ENCODE measurements at places on chromosomes 7 and 10.
A peak's percentile ranks its signal among the peaks of the same experiment; 100 is the strongest.

DNA sequence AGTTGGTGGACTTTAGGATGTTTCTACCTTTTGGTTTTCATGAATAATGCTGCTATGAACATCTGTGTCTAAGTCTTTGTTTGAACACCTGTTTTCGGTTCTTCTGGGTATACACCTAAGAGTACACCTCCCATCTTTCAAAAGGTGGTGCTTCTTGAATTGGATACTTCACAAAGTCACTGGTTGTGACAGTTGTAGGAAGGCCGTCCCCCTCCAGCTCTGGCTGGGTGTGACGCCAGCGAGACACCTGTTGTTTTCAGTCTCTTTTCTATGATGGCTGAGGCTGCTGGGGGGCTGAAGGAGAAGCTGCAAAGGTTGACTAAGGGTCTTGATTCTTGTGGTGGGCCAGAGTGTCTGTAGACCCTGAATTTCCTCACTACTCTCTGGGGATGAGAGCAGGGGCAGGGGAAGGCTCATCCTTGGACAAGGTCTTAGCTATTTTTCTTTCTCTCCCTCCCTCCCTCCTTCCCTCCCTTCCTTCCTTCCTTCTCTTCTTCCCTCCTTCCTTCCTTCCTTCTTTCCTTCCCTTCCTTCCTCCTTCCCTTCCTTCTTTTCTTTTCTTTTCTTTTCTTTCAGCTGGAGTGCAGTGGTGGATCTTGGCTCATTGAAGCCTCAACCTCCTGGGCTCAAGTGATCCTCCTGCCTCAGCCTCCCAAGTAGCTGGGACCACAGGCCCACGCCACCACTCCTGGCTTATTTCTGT lies 5.6 kb downstream of the NEURL1 start:
- no peak for DNase-seq

- DNase-seq, result no peak
These were observed 34.6 kb downstream of the VTI1A start for GRCh38 chr10:112481602-112482001.

DNA sequence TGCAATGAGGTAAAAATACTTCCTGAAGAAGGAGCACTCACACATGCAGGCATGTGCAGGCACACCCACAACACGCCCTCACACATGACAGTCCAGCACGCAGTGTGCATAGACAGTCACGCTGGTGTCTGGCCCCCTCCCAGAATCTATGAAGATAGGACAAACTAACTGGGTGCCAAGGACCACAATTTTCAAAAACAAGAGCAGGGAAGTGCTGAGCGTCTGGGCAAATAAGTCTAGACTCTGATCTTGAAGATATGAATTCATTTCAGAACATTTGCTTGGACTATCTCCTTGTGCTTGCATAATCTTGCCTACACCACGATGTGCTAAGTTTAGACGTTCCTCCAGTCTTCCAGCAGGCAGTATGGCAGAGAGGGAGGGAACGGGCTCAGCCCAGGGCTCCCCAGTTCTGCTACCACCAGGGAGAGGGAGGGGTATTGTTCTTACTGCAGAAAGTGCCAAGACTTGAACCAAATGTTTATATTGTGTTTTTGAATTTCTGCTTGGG lies 276.5 kb upstream of the KLF6 start:
- no peak for DNase-seq

- peak; percentile 88 for DNase-seq
These were observed at the start of gene PPP1R3C for GRCh38 chr10:91632671-91633550. Gene PPP1R3C (minus strand): TSS chr10:91633071. CDS start chr10:91632969, 102 bp downstream.

- no peak for DNase-seq
These were observed 108.9 kb upstream of the FAM3C start for GRCh38 chr7:121505021-121505420.

GRCh38 chr10:22765660-22766547 lies 51.5 kb upstream of the PIP4K2A start:
- DNase-seq, result no peak

DNA sequence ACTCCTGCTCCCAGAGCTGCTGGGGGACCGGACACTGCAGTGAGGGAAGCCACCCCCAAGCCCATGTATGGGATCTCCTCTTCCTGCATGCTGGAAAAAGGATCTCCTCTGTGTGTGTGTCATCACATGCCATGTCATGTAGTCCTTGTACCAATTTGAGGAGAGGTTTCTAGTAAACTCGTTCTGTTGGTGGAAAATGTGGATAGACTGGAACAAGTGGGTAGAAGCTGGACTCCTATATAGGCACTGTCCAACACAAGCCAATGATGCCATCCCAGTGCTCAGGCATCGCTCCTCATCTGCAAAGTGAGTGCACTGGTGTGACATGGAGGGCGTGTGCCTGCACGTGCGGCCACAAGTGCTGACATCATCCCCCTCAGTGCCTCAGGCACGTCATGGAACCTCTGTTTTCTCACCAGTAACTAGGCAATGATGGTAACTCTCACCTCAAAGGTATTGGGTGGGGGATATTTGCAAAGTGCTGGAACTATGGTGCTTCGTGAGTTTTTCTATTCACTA lies 19.3 kb downstream of the MYO1G start:
- DNase-seq, result peak; percentile 77

GRCh38 chr7:5681979-5682546 lies 99.4 kb downstream of the RNF216 start:
- DNase-seq, result no peak

DNA sequence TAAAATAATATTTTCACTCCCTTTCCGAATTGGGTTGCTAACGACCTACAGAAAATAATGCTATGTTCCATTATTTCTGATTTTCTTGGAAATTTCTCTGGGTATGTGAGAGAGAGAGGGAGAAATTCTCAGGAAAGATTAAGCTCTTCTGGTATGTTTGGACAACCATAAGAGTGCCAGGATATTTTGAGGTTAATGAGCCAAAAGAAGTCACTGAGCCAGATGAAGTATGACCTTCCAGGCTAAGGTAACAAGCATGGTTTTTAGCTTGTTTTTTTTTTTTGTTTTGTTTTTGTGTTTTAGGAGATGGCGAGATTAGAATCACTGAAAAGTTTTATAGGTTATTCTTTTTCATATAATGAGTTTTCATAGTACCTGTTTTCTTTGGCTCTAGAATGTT lies 171.0 kb upstream of the FOXP2 start:
- DNase-seq, result peak; percentile 37

GRCh38 chr10:13956826-13957225 lies 370.1 kb downstream of the PRPF18 start:
- DNase-seq, result no peak

- no peak for DNase-seq
These were observed 31.6 kb downstream of the SLIT1 start for GRCh38 chr10:97154162-97154561.

GRCh38 chr10:89390476-89391225 lies 1.8 kb upstream of the IFIT1 start:
- DNase-seq, result no peak

GRCh38 chr7:26553128-26553527 lies 261.5 kb downstream of the SNX10 start:
- DNase-seq, result no peak

GRCh38 chr7:95205665-95206225 lies 118.6 kb downstream of the PON1 start:
- peak; percentile 49 for DNase-seq

DNA sequence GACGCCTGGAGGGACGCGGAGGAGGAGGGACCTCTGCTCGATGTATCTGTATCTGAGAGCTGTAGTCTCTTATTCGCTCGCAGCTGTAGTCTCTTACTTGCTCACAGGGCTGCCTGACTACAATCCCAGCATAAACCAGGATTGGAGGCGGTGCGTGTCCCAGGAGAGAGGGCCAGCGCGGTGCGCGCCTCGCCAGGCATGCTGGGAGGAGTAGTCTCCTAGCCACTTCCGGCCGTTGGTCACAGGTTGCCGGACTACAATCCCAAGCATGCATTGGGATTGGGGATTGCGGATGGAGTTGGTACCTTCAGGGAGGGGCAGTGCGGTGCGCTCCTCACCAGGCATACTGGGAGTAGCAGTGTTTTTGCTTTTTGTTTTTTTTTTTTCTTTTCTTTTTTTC lies 421.7 kb upstream of the NUPR2 start:
- peak; percentile 19 for DNase-seq

- DNase-seq, result no peak
These were observed 103.5 kb downstream of the AGMO start for GRCh38 chr7:15457990-15458955.

GRCh38 chr7:8205031-8205387 lies 57.0 kb downstream of the ICA1 start:
- DNase-seq, result no peak

DNA sequence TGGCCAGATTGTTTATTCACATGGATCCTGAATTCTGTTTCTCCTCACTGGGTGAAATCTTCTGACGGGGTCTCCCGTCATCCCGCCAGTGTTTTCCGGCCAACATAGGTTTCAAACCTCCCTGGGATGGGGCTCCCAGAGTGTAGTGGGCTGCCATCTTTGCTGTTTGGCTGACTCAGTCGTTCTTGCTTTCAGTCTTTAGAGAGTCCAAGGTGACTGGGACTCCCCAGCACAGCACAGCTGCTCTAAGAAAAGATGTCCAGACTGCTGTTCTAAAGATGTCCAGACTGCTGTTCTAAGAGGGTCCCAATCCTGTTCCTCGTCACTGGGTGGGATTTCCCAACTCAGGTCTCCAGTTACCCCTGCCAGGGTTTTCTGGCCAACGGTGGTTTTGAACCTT lies 801.9 kb upstream of the IGFBP3 start:
- DNase-seq, result no peak

DNA sequence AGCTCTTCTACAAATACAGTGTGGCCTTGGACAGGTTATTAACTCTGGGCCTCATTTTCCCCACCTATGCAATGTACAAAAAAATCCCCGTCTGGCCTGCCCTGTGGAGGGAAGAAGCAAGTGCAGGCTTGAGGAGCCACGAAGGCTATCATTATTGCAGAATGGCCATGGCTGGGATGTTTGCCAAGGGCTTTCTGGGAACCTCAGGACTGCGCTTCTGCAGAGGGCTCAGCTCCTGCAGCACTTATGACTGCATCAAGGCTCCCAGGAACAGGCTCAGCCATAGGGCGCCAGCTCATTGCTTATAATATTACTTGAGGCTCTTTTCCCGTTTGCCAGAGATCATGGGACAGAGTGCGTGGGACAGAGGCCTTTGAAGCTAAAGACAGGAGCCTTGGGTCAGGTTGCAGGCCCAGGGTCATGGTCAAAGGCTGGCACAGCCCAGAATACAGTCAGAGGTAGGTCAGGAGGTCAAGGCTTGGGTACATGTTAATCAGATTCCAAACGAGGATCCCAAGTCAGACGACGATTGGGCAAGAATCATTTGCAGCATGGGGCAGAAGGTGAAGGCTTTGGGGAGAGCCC lies 20.6 kb upstream of the C10orf105 start:
- DNase-seq, result no peak

DNA sequence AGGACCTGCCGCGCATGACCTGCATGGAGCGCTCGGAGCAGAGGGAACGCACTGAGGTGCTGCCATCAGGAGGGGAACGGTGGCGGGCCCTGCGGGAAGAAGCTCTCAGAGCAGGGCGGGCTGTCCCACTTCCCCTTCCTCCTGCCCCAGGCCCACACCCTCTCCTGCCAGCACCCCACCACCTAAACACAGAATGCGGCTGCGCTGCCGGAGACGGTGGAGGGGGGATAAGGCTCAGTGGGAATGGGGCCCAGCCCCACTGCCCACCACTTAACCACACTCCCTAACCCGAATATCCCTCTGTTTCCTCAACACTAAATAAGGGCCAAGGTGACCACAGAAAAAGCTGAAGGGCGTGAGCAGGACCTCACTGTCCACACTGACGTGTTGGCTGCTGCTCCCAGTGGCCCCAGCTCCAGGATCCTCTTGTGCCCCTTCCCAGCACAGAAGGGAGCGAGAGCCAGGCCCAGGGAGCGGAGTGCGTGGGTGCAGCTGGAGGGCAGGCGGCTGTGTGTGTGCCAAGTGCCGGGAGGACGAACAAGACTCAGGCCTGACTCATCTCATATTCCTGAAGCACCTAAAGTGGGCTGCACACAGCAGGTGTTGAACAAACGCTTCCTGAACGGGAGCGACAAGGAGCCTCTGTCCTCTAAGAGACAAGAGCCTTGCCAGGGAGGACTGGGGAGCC lies 116.8 kb downstream of the MAD1L1 start:
- peak; percentile 92 for DNase-seq

DNA sequence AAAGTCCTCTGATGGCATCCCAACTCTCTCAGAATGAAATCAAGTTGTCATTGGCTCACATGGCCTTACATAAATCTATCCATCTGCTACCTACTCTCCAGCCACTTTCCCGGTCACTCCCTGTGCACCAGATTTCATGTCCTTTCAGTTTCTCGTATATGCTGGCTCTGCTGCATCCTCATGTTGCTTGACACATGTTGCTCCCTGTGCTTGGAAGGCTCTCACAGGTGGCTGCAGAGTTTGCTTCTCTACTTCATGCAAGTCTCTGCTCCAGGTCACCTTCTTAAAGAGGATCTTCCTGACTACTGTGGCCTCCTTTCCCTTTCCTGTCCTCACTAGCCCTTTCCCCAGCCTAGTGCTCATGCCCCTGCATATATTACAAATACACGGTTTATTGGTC lies 48.3 kb downstream of the MRPL32 start:
- no peak for DNase-seq

- DNase-seq, result no peak
These were observed 37.9 kb downstream of the IL2RA start for GRCh38 chr10:6024334-6024682.

DNA sequence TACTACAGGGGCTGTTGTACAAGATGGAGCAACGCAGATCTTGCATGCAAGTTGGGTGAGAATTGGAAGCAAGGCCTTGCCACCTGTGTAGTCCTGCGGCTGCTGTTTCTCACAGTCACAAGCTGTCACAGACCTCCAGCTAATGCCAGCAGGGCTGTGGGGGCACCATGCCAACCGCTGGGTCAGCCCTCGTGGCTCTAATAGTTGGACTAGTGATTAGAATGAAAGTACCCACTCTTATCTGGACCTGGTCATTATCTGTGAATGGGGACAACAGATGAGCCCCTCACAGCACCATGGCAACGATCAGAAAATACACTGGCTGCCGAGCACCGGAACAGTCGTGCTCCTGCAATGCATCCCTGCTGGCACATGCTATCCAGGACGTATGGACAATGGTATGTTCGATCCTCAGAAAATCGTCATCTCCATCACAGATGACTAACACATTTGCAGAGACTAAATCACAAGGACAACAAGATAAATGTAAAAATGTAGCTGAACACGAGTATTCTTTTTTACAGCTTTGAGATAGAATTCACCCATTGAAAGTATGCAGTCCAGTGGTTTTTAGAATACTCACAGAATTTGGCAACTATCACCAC lies 80.4 kb upstream of the CALN1 start:
- DNase-seq, result no peak

DNA sequence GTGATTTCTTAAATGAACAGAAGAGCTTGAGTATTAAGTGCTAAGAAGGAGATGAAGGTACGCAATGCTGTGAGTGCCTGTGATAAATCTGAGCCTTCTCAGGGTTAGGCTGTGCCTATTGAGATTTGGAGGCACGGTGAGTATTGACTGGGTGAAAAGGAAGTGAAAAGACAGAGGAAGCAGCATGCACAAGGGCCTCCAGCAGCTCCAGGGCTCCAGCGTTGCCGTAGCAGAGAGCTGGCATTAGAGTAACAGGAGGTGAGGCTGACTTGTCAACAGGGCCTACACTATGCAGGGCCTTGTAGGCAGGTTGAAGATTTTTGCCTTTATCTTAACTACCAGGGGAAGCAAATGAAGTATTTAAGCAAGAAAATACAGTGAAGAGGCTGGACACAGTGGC lies 54.1 kb upstream of the PDCD4 start:
- no peak for DNase-seq
